RPMI7951 (cell line): ENCODE measurements at places on chromosomes 6 and 20. TPM values are rescaled to one million over a fixed set of nuclear protein-coding genes. Genes with fewer than 3 reads are reported as not detected.

DNA sequence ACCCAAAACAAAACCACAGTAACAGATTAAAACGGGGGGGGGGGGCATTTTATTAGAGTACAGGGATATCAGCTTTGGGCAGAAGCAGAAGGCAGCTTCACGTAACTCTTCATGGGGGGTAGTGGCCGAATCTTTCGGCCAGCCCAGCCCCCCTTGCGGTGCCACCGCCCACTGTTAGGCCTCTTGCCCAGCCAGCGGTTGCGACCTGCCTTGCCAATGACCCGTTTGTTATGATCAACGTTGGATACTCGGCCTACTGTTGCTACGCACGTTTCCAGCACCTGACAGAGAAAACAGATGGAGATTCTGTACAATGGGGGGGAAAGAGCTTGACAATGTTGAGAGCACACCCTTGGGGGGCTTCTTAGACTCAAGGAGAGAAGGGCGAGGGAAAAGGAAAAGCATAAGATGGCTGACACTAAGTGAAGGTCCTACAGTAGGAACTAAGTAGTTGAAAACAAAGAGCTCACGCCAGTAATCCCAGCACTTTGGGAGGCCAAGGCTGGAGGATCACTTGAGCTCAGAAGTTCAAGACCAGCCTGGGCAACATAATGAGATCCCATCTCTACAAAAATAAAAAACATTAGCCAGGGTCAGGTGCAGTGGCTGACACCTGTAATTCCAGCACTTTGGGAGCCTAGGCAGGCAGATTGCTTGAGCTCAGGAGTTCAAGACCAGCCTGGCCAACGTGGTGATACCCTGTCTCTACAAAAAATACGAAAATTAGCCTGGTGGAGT is 724 bp upstream of the CUL7 start:
- DNase-seq = peak; percentile 45

Gene CST7
- total RNA-seq = 77.4 and 80.0 TPM in 2 replicates

GRCh38 chr6:131861381-131861780 is 53.6 kb downstream of the ENPP1 start:
- no peak for DNase-seq

- DNase-seq = peak; percentile 96
These were observed 572 bp downstream of the DSE start for GRCh38 chr6:116371120-116371917.

DNA sequence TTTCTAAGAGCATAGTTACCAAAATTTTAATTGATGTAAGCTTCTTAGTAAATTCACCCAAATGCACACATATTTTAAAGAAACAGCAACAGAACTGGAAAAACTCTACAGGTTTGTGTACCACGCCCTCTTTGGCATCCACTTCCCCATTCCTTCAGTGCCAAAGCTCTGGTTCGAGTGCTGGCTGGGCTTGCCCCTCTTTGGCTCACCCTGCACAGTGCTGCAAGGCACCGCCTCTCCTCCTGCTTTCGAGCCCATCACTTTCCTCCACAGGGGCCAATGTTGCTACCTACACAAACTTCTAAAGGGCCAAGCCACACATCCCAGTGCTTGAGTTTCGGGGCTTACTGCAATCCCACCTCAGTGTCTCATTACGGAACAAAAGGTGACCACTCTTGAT is 9.6 kb downstream of the LRP11 start:
- DNase-seq = no peak

GRCh38 chr6:156513504-156513903 is 263.7 kb upstream of the ARID1B start:
- DNase-seq = no peak

- DNase-seq = no peak
These were observed 39.5 kb upstream of the KIF16B start for GRCh38 chr20:16612706-16613105.

DNA sequence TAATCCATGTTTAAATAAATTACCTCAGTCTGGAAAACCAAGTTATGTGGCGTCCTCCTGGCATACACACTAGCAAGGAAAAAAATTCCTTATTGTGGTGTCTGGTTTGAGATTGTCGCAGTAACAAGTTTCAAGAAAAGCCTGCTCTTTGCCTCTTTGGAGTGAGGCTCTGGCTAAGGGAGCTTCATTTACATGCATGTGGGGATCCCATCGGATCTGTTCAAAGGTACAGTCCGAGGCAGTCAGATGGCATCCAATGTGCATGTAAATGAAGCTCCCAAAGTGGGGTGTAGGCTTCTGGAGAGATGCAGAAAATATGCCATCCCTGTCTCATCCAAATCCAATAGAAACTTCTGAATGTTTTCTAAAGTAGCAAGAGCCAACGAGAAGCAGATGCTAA is 199.5 kb upstream of the FBXL4 start:
- no peak for DNase-seq

DNA sequence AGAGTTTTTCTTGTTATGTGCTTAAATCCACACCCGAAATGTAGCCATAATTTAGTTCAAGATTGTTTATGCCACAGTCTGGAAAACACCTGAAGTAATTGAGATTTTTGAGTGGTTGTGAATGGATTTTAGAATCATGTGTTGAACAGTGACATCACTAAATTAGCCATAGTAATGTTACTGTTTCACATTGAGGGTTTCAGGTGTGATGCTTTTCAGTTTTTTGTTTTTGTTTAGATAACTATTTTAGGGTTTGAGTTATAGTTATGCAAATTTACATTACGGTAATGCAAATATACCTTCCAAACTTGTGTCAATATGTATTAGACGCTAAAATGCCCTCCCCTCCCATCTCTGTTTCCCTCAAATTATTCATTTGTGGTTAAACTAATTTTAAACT is 22.9 kb downstream of the QKI start:
- no peak for DNase-seq

Gene DNAH8
- under 0.01 TPM in 1 of 2 replicates, not detected in the other for total RNA-seq

Gene TPD52L1
- total RNA-seq = 16.8 and 17.4 TPM in 2 replicates

Gene ABRACL
- 60.0 and 63.2 TPM in 2 replicates for total RNA-seq

- no peak for DNase-seq
These were observed 331.5 kb upstream of the NOX3 start for GRCh38 chr6:155787168-155787567.

Gene LY6G6D
- total RNA-seq = not detected in 2 replicates

DNA sequence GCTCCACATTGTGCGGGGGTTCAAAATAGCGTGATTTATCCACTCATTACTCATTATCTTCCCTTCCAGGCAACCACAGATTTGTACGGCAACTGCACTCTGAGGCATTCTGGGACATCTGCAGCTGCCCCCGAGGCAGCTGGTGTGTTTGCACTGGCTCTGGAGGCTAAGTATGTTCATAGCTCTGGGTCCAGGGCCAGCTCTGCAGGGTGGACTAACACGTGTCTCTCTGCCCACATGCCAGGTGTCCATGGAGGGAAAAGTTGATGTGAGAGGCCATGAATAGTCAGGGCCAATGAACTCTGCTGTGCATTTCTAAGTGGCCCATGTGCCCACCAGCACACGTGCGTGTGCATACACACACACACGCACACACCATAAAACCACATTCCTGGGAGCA is 74.9 kb downstream of the BFSP1 start:
- DNase-seq = peak; percentile 27

DNA sequence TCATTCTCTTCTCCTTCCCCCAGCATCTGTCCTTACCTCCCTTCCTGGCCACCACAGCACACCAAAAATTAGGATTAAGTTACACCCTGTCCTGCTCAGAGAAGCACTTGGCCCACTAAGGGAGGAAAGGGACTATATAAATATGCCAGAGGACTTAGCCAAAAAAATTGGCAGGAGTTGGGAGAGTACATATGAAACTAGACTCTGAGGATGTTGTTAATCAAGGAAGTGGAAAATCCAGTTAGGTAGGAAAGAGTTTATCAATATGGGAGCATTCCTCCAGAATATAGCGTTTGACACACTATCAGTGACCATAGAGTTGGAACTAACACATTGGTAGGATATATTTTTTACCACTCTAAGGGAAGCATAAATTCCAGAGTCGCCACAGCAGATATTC is 57.3 kb upstream of the TSHZ2 start:
- no peak for DNase-seq

- DNase-seq = peak; percentile 15
These were observed 268.6 kb upstream of the AGPAT4 start for GRCh38 chr6:161542346-161542980.

Gene FAM83D
- 125 and 148 TPM in 2 replicates for total RNA-seq

Gene SGK2
- not detected in 2 replicates for total RNA-seq

Gene EYS
- not detected in 2 replicates for total RNA-seq

DNA sequence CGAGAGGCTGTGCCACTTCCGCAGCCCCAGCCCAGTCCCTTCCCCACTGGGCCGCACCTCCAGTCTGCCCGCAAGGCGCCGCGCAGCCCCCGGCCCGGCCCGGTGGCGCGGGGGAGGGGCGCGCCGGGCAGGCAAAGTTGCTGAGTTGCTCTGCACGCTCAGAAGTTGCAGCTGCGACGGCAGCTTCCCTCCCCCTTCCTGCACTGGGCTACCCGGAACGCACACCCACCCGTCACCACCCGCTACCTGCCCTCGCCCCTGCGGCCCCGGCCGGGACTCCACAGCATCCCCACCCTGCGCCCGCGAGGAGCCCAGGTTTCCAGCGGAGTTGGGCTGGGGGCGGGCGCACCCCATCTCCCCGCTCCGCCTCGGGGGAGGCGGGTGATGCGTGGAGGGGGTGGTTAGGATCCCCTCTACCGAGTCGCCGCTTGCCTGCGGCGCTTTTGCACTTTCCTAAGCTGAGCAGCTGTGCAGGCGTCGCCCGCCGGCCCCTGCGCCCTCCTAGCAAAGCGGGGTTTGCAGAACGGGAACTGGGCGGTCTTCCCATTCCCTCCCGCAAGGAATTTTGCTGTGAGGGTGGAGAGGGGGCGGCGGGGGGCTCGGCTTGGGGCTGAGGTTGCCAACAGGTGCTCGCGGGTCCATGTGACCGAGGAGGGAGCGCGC is 55.9 kb upstream of the RREB1 start:
- DNase-seq = no peak

Gene PGK2
- total RNA-seq = not detected in 2 replicates

GRCh38 chr20:44287272-44288097 is 23.5 kb downstream of the FITM2 start:
- DNase-seq = peak; percentile 49

Gene CYP21A2
- not detected in 2 replicates for total RNA-seq

- DNase-seq = no peak
These were observed 38.5 kb downstream of the EDN1 start for GRCh38 chr6:12328701-12329100.

GRCh38 chr6:150692604-150693003 is 92.9 kb downstream of the PLEKHG1 start:
- no peak for DNase-seq
